ENCODE measurements at places on chromosomes 5 and 9.

GRCh38 chr9:15469862-15470261, 40.9 kb downstream of the PSIP1 start:
- no peak for DNase-seq

GRCh38 chr5:141149812-141150211, at the start of gene PCDHB6:
PCDHB6 (plus strand) TSS chr5:141150057; CDS start chr5:141150258, 201 bp downstream.
- no peak for DNase-seq

- no peak for DNase-seq
These were observed 50.7 kb downstream of the ITGA2 start for GRCh38 chr5:53039855-53040254.

- DNase-seq: no peak
These were observed 136.6 kb upstream of the EPB41L4A start for GRCh38 chr5:112555691-112556090.

DNA sequence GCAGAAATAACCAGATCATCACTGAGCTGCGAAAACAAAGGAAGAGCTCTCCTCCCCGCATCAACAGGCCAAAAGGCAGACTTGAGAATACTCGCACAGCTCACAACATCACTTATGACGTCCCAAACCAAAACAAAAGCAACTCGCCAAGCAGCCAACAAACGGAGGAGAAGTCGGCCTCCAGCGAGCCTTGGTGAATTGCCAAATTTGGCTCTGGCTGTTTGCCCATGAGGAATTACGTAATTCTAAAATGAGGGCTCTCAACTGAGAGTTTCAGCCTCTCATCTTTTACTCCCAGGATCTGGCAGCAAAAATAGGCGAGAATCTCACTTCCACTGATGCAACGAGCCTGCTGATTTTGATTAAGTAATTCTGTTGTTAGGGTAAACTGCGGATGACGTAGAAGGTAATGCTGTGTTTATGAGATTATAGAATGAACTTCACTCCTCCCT, 51.7 kb upstream of the SEMA6A start:
- DNase-seq: no peak

- no peak for DNase-seq
These were observed 2.9 kb upstream of the GPRIN1 start for GRCh38 chr5:176612855-176613254.

GRCh38 chr5:52674815-52675545, 112.7 kb upstream of the ITGA1 start:
- no peak for DNase-seq

- DNase-seq: no peak
These were observed 30.4 kb upstream of the DMRT1 start for GRCh38 chr9:811106-811531.

DNA sequence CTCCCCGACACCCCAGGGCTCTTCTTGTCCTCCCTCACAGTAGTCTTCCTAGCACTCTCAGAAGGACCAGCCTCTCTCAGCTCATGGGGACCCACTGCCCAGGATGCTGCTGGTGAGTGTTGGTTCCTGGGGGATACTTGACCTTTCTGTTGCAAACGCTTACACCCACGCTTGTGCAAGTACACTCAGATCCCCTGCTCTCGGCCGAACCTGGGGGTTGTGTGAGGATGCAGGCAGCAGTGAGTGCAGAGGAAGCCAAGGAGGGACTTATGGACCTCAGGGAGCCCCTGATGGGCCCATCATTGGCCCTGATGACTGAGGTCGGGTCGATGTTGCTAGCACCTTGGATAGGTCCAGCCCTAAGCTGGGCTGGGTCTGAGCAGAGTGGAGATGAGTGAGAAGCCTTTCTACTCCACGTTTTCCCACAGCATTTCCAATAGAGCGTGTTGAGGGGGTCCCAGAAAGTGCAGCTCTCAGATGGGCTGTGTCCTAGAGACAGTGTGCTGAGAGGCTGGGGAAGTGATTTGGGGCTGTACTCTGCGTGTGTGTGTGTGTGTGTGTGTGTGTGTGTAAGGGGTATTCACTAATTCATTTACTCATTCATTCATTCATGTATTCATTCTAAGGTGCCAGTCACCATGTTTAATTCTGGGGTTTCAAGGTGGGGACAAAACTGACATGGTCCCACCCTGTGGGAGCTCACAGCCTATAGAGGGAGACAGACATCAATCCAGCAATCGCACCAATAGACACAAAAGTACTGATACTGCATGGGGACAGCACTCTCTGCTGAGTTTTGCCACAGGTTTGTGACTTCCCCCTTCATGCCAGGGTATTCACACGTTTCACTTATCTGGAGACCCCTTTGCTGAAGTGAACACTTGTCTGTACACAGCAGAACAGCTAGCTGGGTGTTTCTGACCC, 25.2 kb upstream of the PITX1 start:
- DNase-seq: no peak
